T1000 (cell line): ENCODE measurements at places on chromosomes 13 and 19.

DNA sequence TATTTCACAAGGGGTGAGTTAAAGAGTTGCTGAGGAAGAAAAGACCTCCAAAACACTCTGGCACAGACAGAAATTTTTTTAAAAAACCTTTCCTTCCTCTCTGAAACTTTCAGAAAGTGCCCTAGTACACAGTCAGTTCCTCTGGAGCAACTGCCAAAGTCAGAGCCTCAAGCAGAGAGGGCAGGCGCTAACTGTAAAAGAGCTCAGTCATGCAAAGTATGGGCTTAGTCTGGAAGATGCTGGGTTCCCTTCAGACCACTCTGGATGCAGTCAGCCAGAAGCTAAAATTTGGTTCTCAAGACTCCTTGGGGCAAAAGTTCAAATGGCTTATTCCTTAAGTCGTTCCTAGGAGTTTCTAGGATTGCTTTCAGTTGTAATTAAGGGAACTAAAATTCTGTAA lies 671.6 kb downstream of the PCDH9 start:
- DNase-seq: no peak

DNA sequence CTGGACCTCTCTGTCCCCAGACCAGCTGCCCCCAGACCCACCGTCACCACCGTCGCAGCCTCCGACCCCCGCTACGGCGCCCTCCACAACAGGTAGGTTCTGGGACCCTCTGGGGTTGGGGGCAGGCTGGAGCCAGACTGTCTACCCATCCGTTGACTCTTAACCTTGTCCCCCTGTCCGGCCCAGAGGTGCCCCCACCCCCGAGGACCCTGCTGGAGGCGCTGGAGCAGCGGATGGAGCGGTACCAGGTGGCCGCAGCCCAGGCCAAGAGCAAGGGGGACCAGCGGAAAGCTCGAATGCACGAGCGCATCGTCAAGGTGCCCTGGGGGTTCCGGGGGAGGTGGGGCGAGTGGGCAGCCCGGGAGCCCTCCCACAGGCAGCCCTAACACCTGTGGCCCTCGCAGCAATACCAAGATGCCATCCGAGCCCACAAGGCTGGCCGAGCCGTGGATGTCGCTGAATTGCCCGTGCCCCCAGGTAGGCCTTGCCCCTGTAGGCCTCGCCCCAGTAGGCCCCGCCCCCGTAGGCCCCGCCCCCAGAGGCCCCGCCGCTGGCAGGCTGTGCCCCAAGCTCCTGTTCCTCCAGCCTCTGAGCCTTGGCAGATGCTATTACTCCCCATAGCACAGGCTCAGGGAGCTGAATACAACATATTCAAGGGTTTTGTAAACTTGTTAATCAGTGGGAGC lies 12.9 kb downstream of the CC2D1A start:
- no peak for DNase-seq

DNA sequence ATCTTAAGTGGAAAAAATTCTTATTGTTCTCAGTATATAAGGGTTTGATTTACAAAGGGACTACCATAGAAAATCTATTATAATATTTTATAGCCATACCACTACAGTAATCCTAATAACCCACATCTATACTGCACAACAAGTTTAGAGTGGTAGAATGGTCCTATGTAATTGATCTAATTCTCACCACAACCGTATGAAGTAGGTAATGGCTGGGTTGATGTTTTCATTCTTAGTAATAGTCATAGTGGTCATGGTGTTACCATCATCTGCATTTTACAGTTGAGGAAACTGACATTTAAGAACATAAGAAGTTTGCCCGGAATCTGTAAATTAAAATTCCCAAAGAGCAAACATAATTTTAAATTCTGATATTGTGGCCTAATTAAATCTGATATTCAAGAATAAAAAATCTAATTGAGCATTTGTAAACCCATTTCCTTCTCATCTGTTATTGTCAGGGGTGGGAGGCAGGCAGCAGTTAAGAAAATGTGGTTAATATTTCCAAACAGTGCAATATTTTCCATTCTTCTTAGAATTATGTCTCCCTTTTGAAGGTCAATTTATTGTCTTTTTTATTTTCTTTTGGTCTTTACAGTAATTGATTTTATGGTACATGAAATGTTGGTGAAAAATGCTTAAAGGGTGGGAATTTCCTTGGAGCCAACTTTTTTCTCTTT lies 65.6 kb downstream of the DHRS12 start:
- DNase-seq: no peak

DNA sequence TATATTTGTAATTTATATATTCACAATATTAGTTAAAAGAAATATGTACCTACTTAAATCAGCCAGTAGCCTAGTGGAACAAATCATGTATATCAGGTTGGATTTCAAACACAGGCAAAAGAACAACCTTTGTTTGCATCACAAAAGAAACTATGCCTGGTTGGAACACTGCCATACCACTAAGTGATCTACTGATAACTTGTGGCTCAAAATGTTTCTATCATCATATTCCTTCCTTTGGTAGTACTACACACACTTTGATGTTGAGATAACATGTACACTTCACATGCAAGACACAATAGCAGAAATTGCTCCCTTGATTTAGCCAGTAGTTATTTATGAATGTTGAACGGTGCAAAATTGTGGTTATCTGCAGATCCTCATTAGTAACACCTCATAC lies 146.0 kb upstream of the GPC6 start:
- DNase-seq: no peak

- DNase-seq: no peak
Measured at GRCh38 chr19:56884441-56884840, 43.9 kb upstream of the PEG3 start.

DNA sequence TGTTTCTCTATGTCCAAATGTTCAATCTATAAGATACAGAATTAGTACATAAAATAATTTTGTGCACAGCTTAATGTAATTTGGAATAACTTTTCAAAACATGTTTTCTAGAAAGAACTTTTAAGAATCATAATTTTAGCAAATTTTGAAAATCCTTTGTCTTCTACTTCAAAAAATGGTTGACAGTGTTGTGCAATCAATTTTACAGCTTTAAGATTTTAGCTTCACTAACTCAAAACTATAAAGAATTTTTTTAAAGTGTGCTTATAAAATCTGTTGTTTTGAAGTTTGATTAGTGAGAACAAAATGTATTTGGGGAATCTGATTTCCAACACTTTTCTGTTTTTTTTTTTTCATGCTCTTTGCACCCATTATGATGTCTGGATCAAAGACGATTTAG lies 12.7 kb upstream of the SPACA6 start:
- DNase-seq: no peak
